Neural crest cell (in vitro differentiated cells): ENCODE measurements at places on chromosomes 7 and 10. TPM values are rescaled to one million over a fixed set of nuclear protein-coding genes. Genes with fewer than 3 reads are reported as not detected.

DNA sequence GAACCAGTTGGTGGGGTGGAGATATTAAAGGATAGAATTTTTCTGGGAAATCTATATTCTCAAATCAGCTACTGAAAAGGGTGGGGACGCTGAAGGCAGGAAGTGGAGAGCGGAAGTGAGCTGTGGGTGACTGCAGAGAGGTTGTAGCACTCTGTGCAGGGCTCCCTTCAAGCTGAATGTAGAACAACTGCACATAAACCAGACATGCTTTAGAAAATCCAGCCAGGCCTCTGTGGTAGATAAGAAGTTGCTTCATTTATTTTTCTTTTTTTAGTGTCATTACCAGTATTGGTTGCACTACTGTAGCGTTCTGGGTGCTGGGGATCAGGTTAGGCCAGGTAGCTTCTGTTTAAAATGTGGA lies 127.8 kb downstream of the CELF2 start:
- H3K4me3 ChIP-seq: no peak overlapping the region
- no peaks in the 10 kb centered on the region for H3K27me3 ChIP-seq
- H3K4me1 ChIP-seq: peaks cover 69% of the 10 kb centered on the region

GRCh38 chr7:38476764-38477163 lies 154.4 kb downstream of the AMPH start:
- H3K27me3 ChIP-seq: no peaks in the 10 kb centered on the region
- H3K4me3 ChIP-seq: no peak overlapping the region
- H3K36me3 ChIP-seq: peaks cover 14% of the 10 kb centered on the region
- no peaks in the 10 kb centered on the region for H3K4me1 ChIP-seq
- no peak overlapping the region for H3K27ac ChIP-seq

- no peak for DNase-seq
- H3K27me3 ChIP-seq: no peaks in the 10 kb centered on the region
- peaks cover 3% of the 10 kb centered on the region for H3K4me1 ChIP-seq
- H3K36me3 ChIP-seq: no peaks in the 10 kb centered on the region
- no peak overlapping the region for H3K4me3 ChIP-seq
- no peak overlapping the region for H3K27ac ChIP-seq
Observed at GRCh38 chr7:134823400-134823799, 44.0 kb downstream of the CALD1 start.

DNA sequence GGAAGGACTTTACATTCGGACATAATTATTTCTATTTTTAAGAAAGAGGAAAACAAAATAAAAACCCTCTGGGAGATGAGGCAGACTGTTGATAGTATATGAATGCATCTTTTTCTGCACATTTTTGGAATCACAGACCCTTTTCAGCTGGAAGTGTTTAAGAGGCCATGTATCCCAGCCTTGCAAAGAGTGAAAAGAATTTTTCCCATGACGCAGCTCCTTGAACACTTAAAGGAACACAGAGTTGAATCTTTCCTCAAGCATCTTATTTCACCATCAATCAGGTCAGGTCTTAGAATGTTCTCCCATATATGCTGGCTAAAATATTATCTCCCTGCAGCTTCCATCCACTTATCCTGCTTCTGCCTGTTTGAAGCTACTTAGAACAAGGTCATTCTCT lies 45.9 kb upstream of the PAPSS2 start:
- no peak overlapping the region for H3K27ac ChIP-seq
- H3K36me3 ChIP-seq: no peaks in the 10 kb centered on the region
- peaks cover 4% of the 10 kb centered on the region for H3K4me1 ChIP-seq
- H3K27me3 ChIP-seq: no peaks in the 10 kb centered on the region
- no peak overlapping the region for H3K4me3 ChIP-seq

GRCh38 chr10:94316560-94316959 lies 46.2 kb downstream of the NOC3L start:
- DNase-seq: no peak
- H3K36me3 ChIP-seq: peaks cover 6% of the 10 kb centered on the region
- no peak overlapping the region for H3K4me3 ChIP-seq
- no peak overlapping the region for H3K27ac ChIP-seq
- no peaks in the 10 kb centered on the region for H3K27me3 ChIP-seq

PRSS1 gene
- total RNA-seq: not detected in 2 replicates

CHAT gene
- total RNA-seq: 2.7 and 3.3 TPM in 2 replicates

C1QL3 gene
- not detected in 2 replicates for total RNA-seq
